ENCODE measurements at places on chromosomes 2 and 18.

DNA sequence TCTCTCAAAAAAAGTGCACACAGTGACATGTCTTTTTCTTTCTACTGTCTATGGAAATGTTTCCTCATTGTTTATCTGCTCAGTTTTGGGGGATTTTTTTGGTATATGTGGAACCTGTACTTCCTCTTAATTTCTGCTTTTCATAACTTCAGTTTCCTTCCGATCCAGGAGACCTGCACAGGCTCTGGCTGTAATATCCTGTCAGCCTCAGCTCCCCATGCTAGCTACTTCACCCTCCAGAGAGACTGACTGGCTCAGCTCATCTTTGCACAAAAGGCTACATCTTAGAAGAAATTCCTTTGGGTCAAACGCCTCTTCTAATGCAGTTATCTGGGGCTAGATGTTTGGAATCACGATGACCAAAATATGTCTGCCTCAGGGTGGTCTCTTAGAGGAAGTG lies 378.4 kb downstream of the RND3 start:
- DNase-seq = no peak

DNA sequence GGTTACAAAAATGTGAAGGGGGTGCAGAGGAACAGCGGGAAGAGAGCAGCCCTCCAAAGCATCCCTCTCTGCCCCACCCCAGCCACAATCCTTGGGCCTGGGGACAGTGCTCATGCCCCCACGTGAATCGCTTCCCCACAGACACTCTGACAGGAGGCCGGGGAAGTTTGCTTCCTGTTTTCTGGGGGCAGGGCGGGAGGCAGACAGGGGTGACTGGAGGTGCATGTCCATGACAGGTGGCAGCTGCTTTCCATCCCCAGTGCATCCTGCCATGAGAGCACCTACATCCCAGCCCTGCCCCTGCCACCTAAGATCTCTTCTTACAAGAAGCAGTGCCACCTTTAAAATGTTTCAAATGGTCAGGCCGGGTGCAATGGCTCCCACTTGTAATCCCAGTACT lies 47.2 kb upstream of the UBE2F start:
- no peak for DNase-seq

DNA sequence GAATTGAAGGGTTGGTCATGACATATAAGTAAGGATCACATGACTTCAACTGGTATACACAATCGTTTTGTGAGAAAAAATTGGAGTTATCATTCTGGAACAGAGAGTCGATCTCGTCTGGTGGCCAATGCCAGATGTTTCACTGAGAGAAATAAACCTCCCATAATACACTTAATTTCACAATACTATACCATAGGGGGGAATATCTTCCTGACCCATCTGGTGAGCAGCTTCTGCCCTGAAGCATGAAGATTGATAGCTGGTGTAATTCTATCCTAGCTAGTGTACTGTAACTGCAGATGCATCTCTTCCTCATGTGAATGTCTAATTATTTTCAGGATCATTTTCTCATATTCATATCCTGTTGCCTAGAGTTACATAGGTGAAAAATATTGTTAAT lies 15.7 kb upstream of the CDH7 start:
- DNase-seq = no peak

DNA sequence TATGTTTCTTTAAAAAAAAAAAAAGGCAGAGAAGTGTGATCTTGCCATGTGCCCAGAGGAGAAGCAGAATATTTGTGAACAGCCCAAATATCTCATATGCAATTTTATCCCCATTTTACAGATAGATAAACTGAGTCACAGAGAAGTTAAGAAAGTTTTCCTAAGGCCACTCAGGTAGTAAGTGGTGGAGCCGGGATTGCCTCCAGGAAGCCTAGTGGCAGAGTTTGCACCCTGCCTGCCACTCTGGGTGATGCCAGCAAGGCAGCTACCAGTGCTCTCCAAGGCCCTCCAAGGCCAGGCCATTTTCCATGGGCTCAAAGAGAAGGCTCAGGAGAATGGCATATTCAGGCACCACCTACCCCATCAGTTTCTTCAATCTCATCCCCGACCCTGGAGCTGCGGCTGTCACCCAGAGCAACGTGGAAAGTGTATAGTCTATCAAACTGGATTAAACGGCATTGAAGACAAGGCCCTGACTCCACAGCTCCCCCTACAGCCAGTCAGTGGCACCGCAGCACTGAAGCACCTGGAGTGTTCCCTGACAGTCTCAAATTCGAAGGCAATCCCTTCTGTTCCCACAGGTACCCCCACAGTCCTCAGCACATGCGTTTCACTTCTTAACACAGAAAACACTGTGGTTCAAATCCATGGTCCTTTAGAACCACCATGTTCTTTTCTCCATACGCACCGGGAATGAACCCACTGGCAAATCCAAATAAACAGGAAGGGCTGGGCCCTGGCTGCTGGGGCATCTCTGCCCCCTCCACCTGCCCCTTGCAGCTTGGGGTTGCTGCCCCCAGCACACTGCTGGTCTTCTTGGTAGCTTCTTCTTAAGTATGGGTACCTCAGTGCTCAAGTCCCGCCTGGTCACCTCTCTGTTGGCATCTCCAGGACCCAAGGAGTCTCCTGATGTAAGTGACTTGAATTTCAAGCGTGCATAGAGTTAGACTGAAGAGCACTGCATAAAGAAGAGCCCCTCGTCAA lies 175.3 kb downstream of the INHBB start:
- peak; percentile 51 for DNase-seq

DNA sequence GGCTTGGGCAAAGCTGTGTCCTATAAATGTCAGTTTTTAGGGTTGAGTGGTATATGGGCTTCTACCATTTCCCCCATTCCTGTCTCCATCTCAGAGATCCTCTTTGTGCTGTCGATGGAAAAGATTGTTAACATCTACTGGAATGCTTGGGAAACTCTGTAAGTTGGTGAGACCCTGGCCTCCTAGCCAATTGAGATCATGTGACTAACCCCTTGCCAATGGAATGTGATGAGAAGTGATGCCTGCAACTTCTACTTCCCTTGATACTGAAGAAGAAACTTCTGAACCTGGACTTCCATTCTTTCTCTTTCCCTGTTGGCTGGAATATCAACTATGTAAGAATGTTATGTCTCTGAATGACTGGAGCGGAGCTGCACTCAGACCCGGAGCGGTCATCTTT lies 14.5 kb downstream of the SLC39A10 start:
- no peak for DNase-seq

Data from AG08395 (cell line).